ENCODE measurements at places on chromosomes 4 and X.

DNA sequence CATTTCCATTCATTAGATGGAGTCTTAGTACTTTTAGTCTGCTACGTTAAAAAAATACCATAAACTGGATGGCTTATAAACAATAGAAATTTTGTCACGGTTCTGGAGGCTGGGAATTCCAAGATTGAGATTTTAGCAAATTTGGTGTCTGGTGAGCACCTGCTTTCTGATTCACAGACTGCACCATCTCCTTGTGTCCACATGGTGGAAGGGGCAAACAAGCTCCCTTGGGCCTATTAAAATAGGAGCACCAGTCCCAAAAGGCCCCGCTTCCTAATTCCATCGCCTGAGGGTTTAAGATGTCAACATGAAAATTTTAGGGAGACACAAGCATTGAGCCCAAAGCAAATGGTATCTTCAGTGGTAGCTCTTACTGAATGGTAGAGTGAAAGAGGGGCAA lies 120.5 kb upstream of the MAP9 start:
- DNase-seq: no peak

DNA sequence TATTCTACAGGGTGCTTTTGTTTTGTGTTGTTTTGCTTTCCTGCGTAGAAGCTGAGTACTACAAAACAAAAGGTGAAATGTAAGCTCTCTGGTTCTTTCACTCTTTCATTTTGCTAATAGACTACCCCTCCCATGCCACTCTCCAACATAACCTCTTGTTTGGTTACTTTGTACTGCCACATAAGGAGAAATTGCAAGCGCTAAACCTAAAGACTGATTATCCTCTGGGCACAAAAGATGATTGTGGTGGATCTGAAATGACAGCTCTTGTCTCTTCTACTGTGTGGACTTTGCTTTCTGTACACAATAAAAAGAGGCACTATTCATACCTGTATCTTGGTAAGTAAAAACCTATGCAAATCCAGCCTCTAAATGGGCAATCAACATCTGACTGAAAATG lies 5.3 kb downstream of the MBNL3 start:
- DNase-seq: no peak

DNA sequence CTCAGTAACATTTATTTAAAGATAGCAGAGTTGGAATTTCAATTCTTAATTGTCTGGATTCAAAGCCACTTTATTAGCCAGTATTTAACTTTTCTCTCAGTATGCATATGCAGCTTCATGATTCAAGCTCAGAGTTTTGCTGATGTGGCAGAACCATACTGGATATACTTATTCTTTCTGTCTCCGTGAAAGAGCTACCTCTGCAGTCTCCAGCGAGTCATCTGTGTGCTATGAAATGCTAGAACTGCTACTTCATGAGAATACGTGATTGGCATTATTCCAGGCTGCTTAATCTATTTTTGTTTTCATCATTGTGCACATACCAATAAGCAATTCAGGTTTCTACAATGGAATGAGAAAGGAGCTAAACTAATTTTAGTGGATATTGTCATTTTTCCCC lies 743.7 kb downstream of the C4orf33 start:
- DNase-seq: no peak

- DNase-seq: no peak
Measured at GRCh38 chrX:53262189-53262917, 19.0 kb downstream of the IQSEC2 start.

DNA sequence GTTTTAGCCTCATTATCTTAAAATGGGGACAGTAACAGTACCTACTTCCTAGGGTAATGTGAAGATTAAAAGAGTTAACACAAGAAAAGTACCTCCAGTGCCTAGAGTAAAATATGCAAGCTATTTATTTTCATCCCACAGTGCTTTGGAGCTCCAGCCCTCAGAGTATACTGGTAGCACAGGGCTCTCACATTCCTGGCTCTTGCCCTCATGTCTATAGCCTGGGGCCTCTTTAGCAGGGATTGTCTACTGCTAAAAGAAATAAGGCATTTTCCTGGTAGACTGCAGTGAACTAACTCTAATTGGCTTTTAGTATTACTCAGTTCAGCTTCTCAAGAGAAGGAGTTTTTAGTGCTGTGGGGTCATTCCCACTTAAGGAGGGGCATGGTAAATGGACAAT lies 60.8 kb downstream of the RRAGB start:
- DNase-seq: no peak

DNA sequence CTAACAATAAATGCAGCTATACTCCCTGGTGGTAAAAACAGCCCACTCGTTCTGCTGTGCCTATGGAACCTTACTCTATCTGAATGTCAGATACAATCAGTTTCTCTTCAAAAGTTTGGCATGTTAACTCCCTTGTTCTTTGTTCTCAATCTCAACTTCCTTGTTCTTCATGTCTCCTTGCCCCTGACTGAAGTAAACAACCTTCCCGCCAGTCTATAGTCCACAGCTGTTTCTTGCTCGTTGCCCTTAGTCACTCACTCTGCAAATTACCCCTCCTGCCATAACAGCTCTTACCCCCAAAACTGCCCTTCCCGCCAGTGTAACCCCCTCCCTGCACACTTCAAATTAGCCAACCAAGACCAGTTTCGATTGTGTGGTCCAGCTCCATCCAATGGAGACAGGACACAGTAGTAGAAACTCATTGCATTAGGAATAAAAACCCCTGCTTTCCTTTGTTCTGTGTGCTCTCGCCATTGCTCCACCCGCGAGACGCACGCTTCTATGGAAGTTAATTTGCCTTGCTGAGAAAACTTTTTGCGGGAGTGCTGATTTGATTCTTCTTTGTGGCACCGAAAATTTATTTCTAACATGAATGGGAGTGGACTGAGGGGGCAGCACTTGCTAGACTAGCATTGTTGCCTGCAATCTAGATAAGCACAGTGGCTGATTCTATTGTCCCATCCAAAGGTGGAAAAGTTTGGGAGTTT lies 7.1 kb upstream of the GPR82 start:
- no peak for DNase-seq

DNA sequence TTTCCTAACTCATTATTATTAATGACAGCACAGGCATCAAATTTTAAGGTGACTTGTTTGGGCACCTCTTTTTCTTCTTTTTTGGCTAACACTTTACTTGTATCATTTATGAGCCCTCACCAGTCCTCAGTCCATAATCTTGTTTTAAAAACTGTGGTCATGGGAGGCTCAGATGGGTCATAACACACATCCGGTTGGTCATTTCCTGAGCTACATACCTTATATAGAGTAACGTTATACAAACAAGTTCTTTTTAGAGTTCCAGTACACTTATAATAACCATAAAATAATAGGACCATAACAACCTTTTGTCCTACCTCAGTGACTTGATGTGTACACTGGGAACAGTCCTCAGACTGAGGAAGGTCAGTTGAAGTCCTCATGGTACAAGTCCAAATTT lies 21.1 kb upstream of the PLS3 start:
- DNase-seq: no peak

- DNase-seq: no peak
Measured at GRCh38 chr4:17197070-17197469, 298.6 kb upstream of the LDB2 start.

GRCh38 chr4:10079256-10079655 lies 37.3 kb downstream of the WDR1 start:
- DNase-seq: no peak

DNA sequence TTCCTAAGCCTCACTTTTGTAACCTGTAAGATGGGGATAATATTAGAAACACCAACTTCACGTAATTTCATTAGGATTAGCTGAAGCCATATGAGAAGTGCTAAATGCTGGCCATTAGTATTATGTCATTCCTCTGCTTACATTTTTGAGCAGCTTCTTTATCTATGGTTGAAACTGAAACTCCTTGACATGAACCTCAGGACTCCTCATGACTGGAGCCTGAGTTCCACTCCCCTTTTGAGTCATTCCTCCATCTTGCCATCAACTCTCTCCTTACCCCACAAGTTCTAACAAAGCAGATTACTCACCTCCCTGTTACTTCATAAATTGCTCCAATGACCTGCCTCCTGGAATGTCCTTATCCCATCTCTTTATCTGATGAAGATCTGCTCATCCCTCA lies 123.2 kb upstream of the KCNIP4 start:
- no peak for DNase-seq

DNA sequence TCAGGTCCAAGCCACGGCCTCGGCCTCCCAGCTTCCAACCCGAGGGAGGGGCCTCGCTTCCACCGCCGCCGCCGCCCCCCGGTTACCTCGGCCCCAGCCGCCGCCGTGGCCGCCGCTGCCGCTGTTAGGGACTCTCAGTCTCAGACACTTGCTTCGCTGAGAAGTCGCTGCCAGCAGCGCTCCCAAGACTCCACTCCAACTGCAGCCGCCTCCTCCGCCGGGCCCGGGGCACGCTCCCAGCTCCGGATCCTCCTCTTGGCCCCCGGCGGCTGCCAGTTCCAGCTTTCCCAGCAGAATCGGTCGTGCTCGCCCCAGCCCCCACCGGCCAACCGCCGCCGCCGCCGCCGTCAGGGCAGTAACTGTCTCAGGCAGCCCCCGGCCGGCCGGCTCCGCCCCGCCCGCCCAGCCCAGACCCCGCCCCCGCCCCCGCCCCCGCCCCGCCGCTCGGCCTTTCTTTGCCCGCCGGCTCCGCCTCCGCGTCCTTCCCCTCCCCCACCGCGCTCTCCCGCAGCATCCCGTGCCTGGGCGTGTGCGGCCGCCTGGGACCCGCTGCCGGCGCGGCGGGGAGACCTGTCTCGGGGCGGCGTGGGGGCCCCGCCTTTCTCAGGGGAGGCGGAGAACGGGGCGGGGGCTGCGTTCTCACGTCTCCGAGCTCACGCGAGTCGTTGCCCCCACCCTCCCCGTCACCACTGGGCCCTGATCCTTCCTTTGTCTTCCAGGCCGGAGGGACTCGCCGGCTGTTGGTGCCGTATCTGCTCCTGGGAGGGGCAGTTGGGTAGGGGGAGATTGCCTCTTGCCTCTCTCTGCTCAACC lies at the start of gene ANKRD50:
Gene ANKRD50 (minus strand): TSS at position 361 of the 813 bp plus-strand sequence. CDS start 2,221 bp downstream, outside the sequence.
- peak; percentile 83 for DNase-seq

GRCh38 chr4:3096202-3096601 lies 21.7 kb downstream of the HTT start:
- no peak for DNase-seq

- DNase-seq: no peak
Measured at GRCh38 chr4:160825644-160826338, 1338.0 kb downstream of the FSTL5 start.

- DNase-seq: no peak
Measured at GRCh38 chr4:36332782-36333131, 51.3 kb downstream of the DTHD1 start.

DNA sequence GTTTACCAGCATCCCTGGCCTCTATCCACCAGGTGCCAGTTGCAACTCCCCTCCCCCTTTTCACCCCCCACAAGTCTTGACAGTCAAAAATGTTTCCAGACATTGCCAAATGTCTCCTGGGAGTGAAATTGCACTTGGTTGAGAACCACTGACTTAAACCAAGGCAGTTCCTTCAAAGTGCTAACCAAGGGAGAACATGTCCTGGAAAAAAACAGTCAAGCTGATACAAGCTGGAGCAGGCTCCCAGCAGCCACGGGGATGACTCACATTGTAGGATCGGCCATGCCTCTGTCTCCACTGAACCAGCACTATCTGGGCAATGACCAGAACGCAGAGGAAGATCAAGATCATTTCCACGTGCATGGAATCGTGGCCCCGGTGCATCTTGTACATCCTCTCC lies 11.4 kb downstream of the RNF175 start:
- DNase-seq: peak; percentile 31

DNA sequence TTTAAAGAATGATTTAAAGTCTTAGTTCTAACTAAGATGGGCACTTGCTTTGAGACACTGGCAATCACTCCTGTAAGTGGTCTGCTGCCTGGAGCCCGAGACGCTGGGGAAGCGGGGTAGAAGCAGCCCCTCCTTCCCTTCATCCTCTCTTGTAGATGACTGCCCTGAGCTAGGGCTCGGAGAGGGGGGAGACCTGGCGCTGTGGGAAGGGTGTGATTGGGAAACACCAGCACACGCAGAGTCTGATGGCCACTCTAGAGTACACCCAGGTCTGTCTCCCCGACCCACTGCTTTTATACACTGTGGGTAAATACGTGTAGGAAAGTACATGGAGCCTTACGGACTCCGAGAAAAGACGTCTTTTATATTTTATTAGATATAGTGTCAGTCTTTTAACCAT lies 24.0 kb downstream of the LRP2BP start:
- no peak for DNase-seq

DNA sequence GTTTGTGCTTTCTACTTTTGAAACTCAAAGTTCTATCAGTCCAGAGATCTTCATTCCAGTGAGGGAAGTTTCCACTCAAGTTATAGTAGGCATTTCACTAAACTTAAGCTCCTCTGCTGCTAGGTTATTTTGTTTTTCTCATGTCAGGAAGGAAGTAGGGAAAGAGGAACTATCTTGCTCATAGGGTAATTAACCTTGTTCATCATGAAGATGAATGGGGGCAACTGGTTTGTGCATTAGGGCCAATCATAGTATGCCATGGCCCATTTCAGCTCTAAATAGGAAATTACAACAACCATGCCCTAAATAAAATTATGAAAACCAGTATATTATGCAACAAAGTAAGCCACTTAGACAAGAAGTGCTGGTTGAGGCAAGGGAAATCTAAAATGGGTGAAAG lies 804.7 kb upstream of the NDST4 start:
- DNase-seq: no peak

DNA sequence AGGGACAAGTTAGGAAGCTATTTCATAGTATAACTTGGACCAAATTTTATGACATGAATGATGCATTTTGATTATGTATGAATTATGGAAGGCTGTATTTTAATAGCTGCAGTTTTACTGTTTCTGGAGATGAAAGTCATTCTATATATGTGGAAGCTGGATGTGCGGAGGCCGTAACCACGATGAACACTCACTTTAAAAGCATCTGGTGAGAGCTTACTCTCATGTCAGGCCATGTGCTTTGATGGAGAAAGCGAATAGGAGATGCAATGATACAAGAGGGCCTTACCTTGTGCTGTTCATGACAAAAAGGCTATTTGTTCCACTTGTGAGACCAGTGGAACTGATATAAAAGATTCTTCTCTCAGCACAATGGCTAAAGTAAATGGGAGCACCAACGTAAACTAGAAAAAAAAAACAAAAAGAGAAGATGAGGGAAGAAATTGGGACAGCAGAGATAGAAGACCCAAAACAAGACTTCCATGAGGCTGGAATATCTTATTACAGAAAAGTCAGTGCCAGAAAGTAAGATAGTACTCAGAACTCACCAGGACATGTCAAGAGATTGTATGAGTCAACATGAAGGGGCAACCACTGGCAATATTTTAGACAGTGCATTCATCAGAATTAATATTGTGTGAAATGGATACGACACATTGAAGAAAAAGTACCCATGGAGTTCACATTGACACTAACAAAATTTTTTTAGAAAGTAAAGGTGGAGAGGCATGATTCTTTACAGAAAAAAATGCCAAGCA lies 63.3 kb upstream of the GAB1 start:
- no peak for DNase-seq

GRCh38 chrX:134452596-134452995 lies 7.4 kb upstream of the HPRT1 start:
- no peak for DNase-seq

Data from prostate gland (tissue), 2 donors.